ENCODE measurements at places on chromosomes 11 and 22.

DNA sequence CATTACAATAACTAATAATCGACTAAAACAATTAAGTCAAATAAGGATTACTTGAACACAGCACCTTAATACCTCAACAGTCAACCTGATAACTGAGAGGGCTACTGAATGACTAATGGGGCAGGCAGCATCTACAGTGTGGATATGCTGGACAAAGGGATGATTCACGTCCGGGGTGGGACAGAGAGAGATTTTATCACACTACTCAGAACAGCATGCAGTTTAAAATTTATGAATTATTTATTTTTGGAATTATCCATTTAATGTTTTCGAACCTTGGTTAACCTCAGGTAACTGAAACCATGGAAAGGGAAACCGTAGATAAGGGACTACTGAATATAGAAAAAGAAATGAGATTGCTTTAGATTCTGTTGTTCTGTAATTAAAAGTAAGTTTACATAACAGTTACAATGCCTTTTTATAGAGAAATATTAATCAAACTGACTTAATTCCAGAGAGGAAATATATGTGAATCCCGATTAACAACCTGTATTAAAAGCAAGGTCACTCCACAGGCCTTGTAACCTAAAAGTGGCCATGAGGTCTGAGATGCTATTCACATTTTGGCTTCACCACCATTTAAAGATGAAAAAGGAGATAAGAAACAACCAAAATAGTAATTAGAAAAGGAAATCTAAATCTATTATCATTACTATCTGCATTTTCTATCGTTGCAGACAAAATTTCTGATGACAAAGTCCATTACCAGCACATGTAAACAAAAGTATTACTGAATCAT lies 119.0 kb upstream of the TP53AIP1 start:
- DNase-seq: no peak

GRCh38 chr11:75722669-75723042 lies 5.0 kb downstream of the MOGAT2 start:
- no peak for DNase-seq

DNA sequence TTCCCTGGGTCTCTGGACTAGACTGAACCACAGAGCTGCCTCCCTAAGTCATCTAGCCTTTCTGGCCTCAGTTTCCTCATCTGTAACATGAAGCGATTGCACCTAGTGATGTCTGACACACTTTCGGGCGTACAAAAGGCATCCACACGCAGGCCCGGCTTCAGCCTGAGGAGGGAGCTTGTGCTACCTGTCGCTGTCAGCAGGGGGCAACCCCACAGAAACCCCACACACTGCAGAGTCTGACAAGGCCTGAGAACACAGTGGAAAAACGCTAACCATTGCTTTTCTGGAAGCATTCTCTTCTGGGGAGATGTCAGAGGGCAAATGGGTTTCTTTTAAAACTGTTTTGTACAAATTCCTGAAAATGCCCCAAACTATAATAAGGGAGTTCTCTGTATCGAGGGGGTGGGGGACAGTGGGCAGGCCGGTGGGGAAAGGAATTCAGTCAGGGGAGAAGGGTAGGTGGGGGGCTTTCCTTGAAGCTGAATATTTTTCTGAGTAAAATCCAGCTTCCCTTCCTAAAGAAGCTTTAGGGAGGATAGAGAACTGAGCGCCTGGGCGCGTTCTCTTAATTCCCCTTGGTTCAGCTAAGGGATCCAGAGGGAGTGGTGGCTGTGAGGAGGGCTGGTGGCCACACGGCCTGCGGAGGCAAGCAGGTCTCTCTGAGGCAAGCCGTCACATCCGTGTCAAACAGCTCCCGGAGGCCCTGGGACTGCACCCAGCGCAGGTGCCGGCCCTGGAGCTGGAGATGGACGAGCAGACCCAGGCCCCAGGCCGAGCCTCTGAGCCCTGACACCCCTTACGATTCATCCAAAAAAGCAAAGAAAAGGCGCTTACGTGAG lies 533 bp downstream of the ELF5 start:
- DNase-seq: peak; percentile 87

- no peak for DNase-seq
Measured at GRCh38 chr22:27962268-27963044, 43.4 kb upstream of the PITPNB start.

DNA sequence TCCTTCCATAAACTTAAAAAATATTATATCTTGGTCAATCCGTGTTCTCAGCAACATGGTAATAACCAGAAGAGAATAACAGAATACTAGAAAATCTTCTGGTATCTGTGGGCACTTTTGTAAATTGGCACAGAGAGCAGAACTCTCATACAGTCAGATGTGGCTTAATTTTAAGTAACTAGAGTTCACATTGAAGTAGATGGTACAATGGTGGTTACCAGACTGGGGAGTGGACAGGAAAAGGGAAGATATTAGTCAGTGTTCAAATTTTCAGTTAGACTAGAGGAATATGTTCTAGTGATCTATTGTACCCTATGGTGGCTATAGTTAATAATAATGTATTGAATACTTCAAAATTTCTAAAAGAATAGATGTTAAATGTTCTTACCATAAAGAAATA lies 6.9 kb downstream of the OR52H1 start:
- no peak for DNase-seq

DNA sequence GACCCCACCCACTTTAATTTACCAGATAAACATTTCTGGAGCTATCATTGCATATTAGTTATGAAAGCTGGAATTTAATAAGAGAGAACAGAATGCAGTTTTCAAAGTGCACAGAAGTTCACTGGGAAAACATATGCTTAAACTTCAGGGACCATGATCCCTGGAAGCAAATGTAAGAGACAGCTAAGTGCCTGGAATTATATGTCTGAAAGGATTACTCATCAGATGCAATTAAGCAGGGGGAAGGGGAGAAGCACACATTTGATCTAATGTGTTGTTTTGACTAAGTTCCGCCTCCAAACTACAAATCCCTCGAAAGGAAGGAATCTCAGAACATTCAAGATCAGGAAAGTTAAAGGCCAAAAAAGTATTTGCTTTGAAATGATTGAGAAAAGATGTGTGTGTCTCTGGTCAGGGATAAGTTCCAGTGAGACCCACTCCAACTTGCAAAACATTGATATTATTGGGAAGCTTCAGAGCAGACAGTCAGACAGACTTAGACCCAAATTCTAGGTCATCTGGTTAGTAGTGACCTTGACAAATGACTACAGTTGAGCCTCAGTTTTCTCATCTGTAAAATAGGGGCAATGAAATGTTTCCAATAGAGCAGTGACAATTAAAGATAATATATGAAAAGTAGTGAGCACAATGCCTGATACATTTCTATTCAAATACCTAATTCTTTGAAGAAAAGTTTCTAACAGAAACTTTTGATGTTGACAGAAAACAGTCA lies 147.6 kb downstream of the ME3 start:
- DNase-seq: no peak

DNA sequence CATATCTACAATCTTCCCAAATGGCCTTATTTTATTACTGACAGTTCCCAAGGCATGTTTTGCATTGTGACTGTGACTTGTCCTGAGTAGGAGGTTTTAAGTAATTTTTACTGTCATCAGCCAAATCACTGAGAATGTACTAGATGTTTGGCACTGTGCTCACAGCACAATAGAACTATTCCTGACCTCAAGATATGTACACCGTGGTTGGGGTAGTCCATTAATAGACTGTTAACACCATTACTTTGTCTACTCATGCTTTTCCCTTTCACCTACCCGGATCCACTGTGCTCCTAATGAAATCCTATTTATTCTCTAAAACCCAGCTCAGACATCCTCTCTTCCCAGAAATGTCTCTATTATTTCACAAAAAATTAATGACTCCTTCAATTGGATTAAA lies 168.7 kb upstream of the TENM4 start:
- DNase-seq: no peak

GRCh38 chr22:42869888-42870480 lies 12.9 kb upstream of the ARFGAP3 start:
- DNase-seq: no peak

GRCh38 chr11:77089004-77089545 lies 13.6 kb upstream of the OMP start:
- no peak for DNase-seq

GRCh38 chr22:47858773-47859306 lies 1096.4 kb downstream of the TBC1D22A start:
- no peak for DNase-seq

DNA sequence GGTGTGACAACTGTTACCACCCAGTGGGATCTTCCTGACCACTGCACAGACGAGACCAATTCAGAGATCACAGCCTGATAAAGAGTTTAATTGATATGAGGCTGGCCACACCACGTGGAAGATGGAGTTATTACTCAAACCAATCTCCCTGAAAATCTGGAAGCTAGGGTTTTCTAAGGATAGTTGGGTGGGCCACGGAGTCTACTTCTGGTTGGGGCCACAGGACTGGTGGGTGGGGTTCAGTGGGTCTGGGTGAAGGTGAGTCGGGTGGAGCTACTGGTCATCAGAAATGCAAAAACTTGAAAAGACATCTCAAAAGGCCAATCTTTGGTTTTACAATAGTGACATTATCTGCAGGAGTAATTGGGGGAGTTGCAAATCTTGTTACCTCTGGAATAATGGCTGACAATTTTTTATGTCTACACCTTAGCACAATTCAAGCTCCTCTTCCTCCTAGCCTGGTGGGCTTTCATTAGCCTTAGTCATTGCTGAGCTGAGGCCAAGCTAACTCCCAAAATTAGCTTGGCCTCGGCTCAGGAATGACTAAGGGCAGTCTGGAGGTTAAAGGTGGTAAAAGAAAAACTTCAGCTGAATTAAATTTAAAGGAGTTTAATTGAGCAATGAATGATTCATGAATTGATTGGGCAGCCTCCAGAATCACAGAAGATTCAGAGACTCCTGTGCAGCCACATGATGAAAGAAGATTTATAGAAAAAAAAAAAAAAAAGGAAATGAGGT lies 13.1 kb downstream of the C11orf96 start:
- no peak for DNase-seq

DNA sequence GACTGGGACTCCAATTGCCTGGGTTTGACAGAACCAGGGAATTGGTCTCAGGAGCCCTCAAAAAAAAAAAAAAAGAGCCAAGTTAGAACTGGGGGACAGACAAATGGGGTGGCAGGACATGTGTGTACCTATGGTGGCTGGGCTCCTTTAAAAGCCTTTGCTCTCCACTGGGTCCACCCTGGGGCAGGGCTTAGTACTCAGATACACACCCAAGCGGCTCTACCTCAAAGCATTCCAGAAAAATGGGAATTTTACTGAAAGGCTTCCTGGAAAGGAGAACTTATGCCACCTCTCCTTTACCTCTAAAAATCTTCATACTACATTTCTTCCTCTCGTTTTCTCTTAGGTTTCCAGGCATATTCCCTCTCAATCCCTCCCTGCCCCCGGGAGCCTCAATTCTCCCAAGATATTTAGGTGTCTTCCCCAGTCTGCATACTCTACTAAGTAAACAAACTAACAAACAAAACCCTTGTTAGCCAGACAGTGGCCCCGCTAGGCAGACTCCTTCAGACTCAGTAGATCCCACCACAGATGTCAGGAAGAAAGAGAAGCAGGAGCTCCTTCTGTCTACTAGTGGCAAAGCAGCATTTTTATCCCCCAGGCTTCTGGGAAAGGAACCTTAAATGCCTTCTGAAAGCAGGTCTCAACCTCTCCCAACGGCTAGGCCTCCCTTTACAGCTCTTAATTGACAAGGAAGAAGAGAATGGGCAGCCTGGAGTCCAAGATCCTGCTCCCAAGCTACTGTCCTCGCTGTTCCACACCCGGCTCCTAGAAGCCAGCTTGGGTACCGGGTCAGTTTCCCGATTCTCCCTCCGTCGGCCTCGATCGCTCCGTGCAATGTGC lies 653 bp downstream of the PCSK7 start:
- DNase-seq: peak; percentile 39

DNA sequence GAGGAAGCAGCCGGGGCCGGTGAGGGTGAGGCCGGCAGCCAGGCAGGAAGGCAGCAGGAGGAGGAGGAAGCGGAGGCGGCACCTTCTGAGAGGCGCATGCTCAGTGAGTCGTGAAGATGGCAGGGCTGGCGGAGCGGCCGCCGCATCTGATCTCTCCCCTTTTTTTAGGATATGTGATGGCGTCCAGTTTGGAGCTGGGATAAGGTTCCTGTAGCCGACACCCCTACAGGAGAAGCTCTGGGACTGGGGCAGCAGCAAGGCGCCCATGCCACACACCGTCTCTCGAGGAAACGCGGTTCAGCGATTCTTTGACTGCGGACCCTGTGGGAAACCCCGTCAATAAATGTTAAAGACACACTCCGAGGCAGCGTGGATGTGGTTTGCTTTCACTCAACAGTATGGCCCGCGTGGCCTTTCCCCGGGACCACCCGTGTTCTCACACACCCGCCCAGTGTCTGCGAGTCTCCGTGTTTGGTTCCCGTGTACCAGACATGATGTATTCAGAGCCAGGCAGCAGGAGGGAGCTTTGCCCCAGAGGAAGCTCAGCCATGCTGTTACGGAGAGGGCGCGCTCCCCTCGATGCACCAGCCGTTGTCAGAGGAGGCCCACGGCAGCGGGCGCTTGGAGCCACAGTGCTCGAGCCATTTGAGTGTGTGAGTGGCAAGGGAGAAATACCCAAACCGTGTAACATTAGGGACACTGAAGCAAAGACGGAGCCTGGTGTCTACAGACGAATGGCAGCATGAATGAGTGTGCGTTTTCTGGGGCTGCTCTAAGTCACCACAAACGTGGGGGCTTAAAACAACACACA lies 27.7 kb upstream of the PARVB start:
- no peak for DNase-seq

GRCh38 chr11:61774411-61774810 lies 18.0 kb downstream of the TMEM258 start:
- no peak for DNase-seq

DNA sequence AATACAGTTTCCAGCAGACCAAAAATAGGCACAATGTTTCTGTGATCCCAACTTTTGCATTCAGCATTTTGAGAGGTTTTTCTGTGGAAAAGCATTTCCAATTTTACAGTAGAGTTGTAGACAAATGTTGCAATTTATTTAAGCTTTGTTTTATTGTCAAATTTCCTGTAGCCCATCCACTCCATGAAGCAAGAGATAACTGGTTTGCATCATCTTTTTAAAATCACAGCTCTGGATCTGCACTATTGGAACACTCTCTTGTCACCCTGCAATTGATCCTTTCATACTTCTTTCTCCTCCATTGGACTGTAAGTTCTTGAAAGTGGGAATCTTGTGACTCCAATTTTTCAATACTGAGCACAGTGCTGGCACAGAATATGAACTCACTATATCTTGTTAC lies 86.0 kb downstream of the MAML2 start:
- DNase-seq: no peak
